ENCODE measurements at places on chromosomes 6 and 20.

DNA sequence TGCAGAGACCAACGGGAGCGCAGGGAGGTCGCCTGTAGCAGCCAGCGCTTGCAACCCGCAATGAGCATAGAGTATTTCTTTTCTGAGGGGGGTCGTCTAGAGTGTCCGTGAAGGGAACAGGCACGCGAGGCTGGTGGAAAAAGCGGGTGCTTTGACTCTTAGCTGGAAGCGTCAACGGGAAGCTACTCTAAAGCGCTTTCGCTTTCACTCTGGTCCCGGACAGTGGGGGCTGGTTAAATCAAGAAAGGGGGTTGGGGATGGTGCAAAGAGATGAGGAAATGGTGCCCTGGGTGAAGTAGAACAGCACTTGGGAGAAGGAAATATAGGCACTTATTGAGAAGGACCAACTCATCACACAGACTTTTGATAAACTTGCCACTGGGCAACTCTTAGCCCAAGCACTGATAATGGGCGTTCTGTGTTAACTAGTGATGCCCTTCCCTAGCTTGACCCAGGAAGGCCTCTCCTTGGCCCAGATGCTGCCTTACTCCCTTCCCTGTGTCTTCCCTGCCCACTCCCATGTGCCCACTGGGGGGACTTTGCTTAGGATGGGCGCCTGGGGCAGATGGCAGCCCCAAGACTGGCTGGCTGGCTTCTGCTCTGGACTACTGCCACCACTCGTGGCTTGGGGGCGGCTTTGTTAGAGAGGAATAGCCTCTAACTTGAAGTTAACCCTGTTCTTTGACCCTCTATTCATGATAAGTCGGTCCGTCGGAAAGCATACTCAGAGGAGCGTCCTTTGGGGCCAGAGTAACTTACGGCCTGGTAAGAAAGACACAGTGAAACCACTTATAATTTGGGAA lies 585 bp downstream of the PSMB9 start:
- no peak for DNase-seq

DNA sequence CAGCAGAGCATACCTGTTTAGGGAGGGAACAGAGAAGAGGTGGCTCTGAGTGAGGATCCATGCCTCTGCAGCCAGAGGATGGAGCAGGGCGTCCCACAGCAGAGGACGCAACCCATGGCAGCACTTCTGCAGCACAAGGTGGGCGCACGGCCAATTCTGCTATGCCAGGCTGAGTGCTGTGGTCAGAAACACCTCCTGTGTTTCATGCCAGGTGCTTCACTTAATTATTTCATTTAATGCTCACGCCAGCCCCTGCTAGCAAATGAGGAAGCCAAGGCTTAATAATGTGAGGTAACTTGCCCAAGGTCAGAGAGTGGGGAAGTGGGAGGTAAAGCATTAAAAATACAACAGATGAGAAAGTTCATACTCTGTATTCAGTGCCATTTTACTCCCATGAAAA lies 68.5 kb upstream of the PTGIS start:
- peak; percentile 48 for DNase-seq

- DNase-seq = no peak
Observed at GRCh38 chr6:105815661-105816555, 270.2 kb upstream of the PRDM1 start.

GRCh38 chr6:111743862-111744692 lies 129.2 kb downstream of the FYN start:
- peak; percentile 32 for DNase-seq

- DNase-seq = no peak
Observed at GRCh38 chr6:44401138-44401537, 13.6 kb downstream of the CDC5L start.

DNA sequence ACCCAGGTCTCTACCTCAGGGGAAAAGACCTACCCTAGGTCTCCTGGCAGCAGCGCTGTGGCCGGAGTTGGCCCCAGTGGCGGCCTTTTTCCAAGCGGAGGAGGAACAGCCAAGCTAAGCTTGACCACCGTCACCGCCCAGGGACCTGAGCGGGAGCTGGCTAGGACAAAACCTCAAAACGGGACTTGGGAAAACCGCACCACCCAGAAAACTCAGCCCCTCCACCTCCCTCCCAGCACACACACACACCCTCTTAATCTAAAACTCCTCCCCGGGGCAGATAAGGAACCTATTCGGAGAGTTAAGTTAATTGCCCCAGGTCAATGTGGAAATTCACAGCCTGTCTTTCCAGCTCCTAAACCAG lies 2.7 kb upstream of the TRERF1 start:
- DNase-seq = no peak

DNA sequence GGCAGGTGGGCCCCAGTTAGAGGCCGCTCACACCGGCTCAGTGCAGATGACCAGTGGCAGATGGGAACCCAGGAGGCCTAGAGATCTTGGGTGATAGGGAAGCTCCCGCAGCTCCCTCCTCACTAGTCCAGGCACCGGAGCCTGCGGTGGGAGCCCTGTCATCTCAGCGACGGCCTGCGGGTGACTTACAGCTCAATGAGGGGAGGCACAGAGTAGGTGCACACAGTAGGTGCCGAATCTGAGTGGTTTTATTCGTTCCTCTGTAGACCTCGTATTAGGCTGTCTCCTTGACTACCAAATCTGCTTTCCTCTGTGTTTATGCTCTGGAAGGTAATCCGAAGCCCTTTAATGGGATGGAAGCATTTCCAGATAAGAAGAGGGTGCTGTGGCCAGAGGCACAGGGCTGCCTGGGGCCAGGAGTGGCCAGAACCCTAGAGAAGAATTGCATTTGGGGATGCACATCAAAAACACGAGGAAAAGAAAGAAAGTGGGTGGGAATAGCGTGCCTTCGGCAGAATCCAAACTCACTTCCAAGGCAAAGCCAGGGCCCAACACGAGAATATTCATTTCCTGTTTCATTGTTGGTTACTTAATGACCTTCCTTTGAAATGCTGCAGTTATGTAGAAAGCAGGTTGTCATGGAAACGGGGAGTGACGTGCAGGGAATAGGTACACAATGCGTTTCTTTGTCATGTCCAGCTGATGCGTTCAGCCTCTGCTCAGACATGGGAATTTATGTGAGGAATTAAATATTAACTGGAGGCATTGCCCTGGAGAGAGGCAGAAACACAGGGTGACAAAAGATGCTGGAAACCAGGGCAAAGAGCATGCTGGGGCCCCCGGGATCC lies 24.7 kb downstream of the MYT1 start:
- no peak for DNase-seq

DNA sequence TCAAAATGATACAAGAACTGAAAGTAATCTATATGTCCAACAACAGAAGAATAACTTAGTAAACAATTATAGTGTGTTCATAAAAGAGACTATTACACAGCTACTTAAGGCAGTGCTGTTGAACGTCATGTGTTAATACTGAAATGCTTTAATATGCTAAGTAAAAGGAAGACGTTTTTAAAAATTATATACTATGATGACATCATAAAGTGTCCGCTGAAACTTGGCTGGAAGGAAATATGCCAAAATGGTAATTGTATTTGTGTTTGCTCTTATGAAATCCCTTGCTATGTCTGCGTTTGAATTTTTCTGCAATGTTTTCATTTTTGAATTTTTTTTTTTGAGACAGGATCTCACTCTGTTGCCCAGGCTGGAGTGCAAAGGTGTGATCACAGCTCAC lies 679.3 kb downstream of the DHX35 start:
- DNase-seq = no peak

- no peak for DNase-seq
Observed at GRCh38 chr20:15289337-15289736, 951.9 kb upstream of the FLRT3 start.

DNA sequence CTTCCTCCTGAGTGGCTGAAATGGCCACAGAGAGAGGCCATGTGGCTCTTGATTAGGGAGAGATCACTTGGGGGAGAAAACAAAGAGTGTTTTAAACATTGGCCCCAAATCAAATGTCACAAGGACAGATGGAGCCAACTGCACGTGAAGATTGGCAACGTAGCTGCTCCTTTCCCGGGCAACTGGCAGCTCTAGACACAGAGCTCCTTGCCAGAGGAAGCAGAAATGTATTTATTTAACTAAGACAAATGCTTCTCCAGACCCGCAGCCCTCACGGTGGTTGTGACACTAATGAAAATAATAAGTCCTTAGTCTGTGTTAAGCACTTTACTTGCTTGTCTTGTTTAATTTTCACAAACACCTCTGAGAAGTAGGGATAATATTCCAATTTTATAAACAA lies 49.6 kb upstream of the DSN1 start:
- DNase-seq = no peak

DNA sequence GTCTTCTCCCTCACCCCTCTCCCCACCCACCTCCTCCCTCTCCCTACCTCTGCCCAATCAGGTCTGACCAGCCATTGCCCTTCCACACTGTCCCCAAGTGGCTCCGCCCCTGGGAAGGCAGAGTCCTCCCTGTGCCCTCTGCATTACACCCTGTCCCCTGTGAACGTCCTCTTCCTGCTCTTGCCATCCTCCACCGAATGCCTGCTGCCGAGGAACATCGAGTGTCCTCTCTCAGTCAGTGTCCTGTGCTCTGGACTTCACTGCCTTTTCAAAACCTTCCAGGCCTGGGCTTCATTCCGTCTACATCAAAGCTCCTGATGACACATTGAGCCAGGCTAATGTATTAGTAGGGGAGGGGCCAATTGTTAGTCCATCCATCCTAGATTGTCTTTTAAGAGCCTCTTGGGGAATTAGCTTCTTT lies 3.3 kb upstream of the PACSIN1 start:
- peak; percentile 59 for DNase-seq

- no peak for DNase-seq
Observed at GRCh38 chr20:58636396-58636982, 14.6 kb upstream of the STX16 start.

GRCh38 chr20:31835554-31835953 lies 9.8 kb downstream of the FOXS1 start:
- DNase-seq = no peak

- DNase-seq = no peak
Observed at GRCh38 chr6:105199711-105200110, 19.9 kb upstream of the POPDC3 start.

DNA sequence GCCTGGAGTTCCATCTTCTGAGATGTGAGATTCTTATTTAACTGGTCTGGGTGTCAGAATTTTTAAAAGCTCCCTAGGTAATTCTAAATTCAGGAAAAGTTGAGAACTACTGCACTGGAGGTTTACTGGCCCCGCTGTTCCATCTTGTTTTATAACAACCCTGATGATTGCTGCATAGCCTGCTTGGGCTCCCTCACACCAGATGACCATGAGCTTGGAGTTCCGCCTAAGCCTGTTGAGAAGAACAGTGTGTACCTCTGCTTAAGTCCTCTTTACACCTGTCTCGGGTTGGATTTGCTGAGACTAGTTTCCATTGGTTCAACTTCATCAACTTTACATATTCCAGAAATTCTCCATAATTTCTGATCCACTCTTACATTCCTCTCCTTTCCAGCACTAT lies 77.9 kb downstream of the FKBP5 start:
- DNase-seq = no peak

DNA sequence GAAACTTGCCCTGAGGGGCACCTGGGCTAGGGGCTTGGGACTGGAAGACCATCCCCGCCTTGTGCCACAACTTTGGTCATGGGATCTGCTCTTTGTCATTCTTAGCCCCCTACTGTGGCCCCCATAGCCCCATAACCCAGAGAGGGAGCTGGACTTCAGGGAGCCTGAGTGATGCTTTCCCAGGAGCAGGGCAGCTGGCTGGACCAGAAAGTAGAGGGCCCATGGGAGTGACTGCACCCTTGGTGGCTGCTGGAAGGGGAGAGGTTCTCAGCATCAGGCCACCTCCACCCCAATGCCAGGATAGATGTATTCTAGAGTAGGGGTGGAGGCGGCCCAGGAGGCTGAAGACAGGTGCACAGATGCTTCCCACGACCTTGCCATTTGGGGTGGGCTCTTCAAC lies 5.8 kb upstream of the FAM83D start:
- no peak for DNase-seq

- no peak for DNase-seq
Observed at GRCh38 chr6:154234019-154234772, 122.4 kb downstream of the IPCEF1 start.

DNA sequence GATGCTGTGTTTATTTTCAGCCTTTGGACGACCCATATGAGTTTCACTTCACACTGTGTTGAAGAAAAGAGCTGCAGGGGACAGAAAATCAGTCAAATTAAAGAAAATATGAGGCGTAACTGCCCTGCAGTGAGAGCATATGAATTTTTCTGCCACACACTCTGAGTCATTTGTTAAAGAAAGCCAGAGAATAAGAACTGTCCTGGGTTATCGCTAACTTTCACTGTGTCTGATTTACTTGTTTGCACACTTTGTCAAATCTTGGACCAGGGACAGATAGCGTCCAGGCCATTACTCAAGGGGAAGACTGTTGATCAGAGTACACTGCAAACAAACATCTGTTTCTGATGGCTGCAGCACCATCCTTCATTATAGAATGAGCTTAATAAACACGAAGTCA lies 126.8 kb upstream of the AGPAT4 start:
- DNase-seq = no peak

DNA sequence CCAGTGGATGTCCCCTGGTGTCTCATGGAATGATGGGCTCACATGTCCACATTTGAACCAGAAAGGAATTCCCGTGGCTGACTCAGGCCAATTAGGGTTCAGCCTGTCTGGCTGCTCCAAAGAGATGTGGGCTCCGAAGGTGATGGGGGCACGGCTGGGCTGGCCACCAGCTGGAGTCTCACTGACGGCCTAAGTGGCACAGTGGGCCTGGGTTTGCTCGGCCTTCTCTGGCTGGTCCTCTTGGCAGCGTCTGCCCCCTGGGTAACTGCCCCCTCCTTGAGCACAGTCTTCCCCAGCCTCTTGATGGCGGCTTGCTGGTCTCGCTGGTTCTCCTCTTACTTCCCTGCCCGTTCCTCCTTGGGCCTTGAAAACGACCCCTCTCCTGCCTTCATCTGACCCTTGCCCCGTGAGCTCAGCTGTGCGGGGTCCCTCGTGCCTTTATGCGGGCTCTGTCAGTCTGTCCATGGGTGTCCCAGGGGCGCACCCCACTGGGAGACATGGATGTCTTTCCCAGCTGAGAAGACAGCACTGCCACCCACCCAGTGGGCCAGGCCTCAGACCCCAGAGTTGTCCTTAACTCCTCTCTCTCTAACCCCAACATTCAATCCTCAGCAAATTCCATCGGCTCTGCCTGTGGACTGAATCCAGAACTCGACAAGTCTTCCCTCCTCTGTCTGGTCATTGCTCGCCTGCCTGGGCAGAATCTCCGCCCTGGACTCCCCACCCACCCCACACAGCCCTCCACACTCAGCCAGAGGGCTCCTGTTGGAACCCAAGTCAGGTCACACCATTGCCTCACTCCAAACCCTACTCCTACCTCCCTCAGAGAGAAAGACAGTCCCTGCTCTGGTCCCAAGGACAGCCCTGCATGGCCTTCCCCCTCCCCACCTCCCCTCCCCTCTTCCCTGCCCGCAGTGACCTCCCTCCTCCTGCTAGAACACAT lies 78.7 kb downstream of the CEBPB start:
- no peak for DNase-seq

- no peak for DNase-seq
Observed at GRCh38 chr6:56516003-56516402, 126.7 kb downstream of the DST start.

DNA sequence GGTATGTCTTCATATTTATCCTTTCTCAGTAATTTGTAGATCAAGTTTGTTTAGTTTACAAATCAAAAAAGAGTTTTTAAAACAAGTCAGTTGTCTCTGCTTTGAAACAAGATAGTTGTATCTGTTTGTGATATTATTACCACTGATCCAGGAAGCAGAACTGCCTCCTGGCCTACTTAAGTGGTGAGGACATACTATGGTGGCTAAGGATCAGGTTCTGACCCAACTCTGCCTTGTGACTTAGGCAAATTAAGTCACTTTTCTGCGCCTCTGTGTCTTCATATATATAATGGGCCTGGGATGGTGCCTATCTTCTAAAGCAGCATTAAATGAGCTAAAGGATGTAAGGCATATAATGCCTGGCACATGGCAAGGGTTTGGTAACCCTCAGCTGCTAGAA lies 8.7 kb downstream of the ANKS1A start:
- DNase-seq = no peak

GRCh38 chr20:20463933-20464374 lies 96.0 kb downstream of the INSM1 start:
- no peak for DNase-seq

All from BE2C (cell line).